Pancreas (tissue), 10 donors: ENCODE measurements at places on chromosomes 5 and 9.

DNA sequence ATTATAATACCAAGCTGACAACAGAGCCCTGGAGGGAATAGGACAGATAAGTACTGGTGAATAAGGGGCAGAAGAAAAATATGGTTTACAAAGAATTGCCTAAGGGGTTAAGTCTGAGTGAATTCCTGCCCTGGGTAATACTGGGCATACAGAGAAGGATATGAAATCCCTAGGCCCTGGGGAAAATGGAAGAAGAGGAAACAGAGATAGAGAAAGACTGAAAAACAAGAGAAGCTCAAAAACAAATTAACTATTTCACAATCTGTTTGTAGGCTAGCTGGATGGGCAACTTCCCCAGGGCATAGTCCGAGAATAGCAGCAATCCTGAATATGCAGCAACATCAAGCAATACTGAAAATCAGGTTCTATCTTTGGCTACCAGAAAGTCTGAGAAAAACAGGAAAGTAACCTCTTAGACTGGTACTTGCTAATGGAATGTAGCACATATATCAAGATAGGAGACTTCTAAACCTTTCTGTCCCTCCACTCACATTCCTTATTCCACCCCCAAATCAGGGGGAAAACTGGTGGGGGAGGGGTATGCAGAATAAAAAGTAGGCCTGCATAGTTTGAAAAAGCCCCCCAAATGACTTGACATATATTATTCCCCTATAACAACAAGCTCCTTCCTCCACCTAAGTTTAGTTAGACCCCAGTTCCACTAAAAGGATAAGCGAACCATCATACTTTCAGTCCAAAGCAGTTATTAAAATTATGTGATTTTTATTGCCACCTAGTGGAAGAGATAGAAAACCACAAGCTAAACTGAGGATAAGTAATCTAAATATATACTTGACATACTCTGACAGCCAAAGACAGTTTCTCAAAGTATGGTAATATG, 20.6 kb downstream of the SLC38A9 start:
- no peaks in the 10 kb centered on the region for H3K36me3 ChIP-seq
- no peak overlapping the region for H3K4me3 ChIP-seq

- H3K36me3 ChIP-seq: no peaks in the 10 kb centered on the region
- H3K27ac ChIP-seq: no peak overlapping the region
Observed at GRCh38 chr9:37620396-37620795, 28.0 kb upstream of the TOMM5 start.

DNA sequence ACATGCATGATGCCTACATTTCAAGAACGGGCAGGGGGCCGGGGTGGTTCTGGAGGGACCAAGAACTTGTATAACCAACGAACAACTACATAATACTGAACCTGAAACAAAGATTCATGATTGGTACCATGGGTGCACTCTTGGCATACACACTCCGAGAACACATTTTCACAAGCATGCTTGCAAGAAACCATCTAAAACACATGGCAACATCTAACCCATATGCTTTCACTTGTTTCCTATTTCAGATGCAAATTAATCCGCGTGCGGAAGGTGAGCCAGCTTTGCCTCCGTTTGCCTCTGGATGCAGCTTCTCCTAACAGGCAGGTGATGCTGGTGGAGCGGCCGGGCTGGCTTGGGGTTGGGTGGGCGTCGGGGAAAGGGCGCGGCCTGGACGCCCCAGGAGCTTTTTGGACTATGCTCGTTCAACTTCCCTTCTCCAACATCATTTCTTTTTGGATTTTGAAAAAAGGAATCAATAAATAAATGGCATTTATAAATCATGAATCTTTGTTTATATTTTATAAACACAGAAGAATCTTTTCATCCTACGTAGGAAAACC, 12.5 kb upstream of the SEC16A start:
- no peaks in the 10 kb centered on the region for H3K27me3 ChIP-seq
- H3K36me3 ChIP-seq: peaks cover 24% of the 10 kb centered on the region
- no peak for DNase-seq
- H3K27ac ChIP-seq: no peak overlapping the region
- H3K4me3 ChIP-seq: no peak overlapping the region
- H3K4me1 ChIP-seq: peaks cover 15% of the 10 kb centered on the region

- no peak overlapping the region for H3K27ac ChIP-seq
- peaks cover 5% of the 10 kb centered on the region for H3K4me1 ChIP-seq
- no peak overlapping the region for H3K4me3 ChIP-seq
- DNase-seq: no peak
Observed at GRCh38 chr5:54460181-54460919, 4.9 kb downstream of the HSPB3 start.
